ENCODE measurements at places on chromosomes 1 and 21.

GRCh38 chr1:185517808-185518419 is 200.9 kb upstream of the IVNS1ABP start:
- DNase-seq: no peak

GRCh38 chr1:38651669-38652068 is 207.9 kb downstream of the RRAGC start:
- DNase-seq: no peak

GRCh38 chr1:109740615-109741373 is at the start of gene GSTM3:
TSS of gene GSTM3 (minus strand) at chr1:109741038. CDS start at chr1:109740287, 751 bp downstream.
- DNase-seq: no peak

DNA sequence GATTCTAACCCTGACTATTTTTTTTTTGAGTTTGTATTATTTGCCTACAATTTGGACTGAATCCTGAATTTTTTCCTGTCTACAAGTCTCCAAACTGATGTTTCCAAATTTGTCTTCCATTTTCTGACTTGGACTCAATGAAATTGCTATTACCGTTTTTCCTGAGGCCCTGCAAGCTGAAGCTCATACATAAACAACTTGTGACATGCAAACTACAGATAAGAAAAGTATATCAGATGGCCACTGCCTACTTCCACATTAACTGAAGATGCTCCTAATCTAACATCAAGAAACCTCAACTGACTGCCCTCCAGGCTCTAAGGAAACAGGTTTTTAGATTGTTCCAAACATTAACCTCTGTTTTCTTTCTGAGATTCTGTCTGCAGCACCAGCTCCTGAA is 51.1 kb upstream of the KLHDC7A start:
- DNase-seq: no peak

DNA sequence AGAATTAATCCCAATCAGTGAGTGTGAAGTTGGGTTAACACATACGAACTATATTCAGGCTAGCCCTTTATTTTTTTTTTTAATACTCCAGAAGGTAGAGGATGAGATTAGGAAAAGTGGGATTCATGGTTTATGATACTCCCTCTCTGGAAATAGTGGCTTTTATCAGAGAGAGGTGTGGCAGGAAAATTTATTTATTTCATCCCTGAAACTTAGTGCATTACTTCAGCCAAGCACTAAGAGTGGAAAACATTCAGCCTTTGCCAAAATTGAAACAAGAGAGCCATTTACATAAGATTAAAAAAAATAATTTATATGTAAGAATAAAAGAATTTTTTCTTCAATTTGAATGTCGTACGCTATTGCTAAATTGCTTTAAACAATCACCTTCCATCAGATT is 35.0 kb downstream of the MTR start:
- DNase-seq: no peak

DNA sequence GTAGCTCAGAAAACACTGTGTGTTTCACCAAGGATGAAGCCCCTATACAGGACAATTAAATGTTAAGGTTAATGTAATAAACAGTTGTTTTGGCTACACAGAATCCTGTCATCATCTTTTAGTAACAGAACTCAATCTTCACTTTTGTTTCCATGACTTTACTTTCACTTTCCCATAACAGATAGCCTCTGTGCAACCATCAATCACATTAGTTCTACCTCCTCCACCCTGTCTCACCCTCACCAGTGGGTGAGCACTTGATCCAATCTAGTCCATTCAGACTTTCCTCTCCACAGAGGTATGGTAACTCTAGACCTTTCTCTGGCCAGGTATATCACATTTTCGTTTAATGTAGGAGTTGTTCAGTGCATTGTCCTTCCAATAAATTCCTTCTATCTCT is 1018.5 kb downstream of the ADGRL2 start:
- no peak for DNase-seq

DNA sequence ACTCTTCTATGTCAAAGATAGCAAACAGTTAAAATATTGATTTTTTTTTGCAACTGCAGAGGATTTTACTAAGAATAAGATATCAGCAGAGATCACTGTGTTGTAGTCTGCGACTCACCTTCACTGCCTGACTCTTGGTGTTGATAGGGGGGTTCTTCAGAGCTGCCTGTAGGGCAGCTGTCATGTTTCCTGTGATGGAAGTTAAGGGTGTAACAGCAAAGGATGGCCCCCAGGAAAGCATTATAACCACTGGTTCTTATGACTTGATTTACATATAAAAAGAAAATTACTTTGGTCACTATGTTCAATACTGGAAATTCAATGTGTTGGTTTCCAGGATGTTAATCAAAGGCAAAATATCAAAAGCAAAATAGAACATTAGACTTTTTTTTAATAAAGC is 2.6 kb downstream of the ARPC5 start:
- DNase-seq: no peak

- no peak for DNase-seq
Measured at GRCh38 chr1:63935553-63935952, 161.7 kb downstream of the ROR1 start.

DNA sequence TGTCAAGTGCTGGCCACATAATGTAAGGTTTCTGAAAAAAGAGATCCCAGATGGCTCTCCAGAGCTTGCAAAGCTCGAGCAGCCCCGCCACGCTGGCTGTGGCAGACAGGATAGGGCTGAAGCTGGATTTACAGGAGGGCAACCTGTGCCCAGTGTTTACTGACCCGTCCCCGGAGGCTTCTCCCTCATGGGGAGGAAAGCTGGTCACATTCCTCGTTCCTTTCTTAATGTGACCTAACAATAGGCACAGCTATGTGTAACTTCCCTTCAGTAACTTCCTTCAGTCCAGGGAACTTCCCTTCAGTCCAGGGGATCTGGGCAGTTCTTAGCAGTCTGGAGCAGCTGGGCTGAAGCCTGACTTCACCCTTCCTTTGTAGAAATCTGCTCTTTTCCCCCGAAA is 7.7 kb downstream of the SLFNL1 start:
- DNase-seq: no peak

DNA sequence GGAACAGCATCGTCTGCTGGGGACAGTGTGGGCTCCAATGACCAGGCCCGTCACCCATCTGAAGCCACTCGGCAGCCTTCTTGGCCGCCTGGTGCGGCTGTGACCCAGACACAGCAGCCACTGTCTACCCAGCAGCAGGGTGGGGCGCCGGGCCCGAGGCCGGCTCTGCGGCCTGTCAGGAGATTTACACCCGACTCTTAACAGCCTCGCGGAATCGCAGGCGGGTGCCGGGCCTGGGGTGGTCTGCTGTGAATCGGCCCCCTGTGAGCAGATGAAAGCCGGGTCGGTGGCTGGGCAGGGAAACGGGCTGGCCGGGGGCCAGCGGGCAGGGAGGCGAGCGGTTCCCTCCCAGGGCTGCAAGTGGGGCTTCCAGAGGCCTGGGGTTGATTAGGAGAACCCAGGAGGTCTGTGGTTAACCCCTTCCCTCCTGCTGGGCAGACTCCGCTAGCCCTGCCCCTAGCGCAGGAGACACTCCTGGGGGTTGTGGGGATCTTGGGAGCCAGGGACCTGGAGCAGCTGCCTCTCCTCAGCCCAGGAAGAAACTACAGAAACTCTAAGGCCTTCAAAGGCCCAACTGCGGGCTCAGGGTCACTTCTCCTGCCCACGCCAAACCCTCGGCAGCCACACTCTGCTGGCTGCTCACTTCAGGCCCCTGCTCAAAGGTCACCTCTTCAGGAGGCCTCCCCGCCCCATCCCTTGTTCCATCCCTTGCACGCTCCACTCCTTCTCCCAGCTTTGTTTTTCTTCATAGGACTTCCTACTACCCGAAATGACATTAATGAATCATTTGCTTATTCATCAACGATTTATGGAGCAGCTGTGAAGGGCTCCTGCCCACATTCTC is 15.6 kb downstream of the RUNX3 start:
- peak; percentile 89 for DNase-seq

- DNase-seq: peak; percentile 12
Measured at GRCh38 chr1:177341773-177342172, 171.0 kb downstream of the BRINP2 start.

GRCh38 chr1:48556186-48556850 is 84.3 kb upstream of the SPATA6 start:
- DNase-seq: no peak

DNA sequence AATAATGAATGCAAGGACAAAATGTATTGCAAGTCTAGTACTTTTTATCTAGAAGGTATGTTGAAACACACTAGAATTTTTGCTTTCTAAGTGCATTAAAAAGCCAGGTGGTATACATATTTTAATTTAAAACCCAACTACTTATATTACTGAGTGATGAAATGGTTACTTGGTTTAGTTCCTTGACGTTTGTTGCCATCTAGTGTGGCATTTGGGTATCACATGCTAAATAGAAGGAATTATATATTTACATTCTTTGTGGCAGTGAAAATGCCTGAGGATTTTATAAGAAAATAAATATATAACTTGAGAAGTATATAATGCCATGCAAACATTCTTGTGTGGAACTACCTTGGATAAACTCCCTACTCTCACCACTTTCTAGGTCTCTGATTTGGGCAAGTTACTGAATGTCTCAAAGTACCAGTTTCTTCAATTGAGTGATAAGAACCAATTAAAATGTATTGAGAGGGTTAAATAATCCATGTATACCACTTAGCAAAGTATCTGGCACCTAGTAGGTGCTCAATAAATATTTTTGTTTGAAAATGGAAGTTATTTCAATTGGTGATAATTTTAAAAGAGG is 69.6 kb downstream of the SDCCAG8 start:
- peak; percentile 39 for DNase-seq

DNA sequence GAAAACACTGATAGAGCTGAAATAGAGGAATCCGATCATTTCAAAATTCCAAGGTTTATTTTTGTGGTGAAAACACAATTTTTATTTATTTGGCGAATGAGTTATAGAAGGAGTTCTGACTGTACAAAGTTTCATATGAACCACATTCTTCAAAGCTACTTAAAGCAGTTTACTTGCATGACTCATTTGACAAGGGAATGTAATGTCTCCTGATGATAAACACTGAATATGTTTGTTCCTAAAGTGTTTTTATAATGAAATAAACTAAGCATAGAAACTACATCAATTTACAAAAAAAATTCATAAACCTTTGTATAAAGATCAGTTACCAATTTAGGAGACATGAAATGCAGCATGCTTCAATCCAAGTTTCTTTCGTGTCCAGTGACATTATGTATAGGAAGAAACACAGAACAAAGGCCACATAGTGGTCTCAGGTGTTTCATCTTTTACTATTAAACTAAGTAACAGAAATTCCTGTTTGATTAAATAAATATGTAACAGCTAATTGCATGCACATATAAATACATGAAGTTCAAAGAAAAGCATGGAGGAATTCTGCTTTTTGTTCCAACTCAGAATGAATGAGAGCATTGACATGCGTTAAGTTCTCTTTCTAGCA is 2.5 kb downstream of the PRKACB start:
- no peak for DNase-seq

DNA sequence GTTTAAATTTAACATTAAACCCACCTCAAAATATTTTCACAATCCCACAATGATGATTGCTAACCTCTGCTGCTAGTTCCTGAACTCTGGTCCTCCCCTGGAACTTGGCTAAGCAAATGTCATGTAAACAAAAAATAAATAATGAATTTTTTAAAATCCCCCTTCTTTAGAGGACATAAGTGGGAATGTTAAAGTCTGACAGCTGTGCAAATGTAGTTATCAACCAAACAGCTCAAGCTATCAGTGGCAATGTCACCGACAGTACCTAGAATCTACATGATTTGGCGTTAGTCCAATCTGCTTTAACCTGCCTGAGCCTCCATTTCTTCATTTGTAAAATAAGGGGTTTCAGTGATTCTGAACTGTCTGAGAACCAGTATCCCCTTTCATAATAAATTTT is 67.7 kb downstream of the GDAP2 start:
- no peak for DNase-seq

- no peak for DNase-seq
Measured at GRCh38 chr1:213060836-213061235, 9.8 kb downstream of the RPS6KC1 start.

DNA sequence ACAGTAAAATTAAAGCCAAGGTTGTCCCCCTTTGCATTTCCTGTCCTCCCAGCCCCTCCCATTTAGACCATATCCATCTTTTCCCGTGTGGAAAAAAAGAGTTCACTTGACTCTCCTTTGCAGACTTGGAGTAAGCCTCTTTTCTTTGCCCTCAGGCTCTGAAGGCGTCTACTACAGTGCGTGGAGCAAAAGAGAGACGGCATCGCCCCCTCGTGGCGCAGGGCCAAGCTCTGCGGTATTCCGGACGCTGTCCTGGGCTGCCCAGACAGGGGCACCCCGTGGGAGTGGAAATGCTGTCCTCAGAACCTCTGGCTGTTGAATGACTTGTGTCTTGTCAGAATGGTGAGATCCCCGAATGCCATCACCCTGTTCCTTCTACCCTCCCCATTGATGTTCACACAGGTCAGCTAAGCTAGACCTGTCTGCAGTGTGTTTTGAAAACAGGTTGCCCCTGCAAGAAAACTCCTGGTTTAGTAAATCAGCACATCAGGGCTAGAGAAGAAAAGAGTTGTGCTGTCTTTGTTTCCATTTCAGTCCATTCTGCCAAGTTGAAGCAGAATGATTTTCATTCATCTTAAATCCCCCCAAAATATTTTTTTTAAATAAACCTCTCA is 12.3 kb upstream of the GJA8 start:
- peak; percentile 52 for DNase-seq

DNA sequence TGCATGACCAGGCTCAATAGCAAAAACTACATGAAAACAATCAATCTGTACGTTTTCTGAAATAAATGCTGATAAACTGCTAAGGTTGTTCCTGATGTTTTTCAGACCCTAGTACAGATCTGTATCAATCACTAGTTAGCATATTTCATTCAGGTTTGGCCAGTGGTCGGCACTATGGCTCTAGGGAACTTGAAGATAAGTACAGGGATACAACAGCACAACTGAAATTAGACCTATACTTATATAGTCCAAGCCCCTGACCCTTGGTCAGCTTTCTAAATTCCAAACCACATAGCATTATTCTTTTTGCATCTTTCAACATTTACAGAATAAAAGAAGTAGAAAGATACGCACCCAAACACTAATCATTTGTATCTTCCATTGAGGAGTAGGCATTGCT is 142.7 kb downstream of the PLPPR4 start:
- no peak for DNase-seq

GRCh38 chr1:172497230-172497629 is 35.7 kb upstream of the SUCO start:
- DNase-seq: peak; percentile 32

DNA sequence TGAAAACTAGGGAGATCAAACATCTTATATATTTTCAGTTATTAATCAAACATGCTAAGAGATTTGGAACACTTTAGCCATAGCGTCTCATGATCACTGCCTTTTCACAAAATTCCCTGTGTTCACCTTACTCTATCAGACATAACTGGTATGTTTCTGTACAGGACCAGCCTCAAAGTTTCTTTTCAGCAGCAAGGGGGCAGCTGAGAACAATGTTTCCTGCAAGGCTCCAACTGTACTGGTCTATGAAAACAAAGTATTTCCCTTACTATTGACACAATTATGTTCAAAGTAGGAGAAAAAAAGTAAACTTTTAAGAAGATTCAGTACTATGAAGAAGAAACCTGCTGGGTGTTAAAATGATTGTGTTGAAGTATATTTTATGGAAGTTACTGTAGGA is 98.5 kb downstream of the ATF6 start:
- DNase-seq: no peak

GRCh38 chr21:21159253-21159899 is 161.2 kb downstream of the NCAM2 start:
- no peak for DNase-seq

GRCh38 chr1:19220991-19221390 is 10.9 kb upstream of the UBR4 start:
- no peak for DNase-seq

GRCh38 chr1:117611894-117612483 is 6.1 kb downstream of the TENT5C start:
- no peak for DNase-seq

- peak; percentile 83 for DNase-seq
Measured at GRCh38 chr1:227999056-227999930, 7.5 kb upstream of the WNT3A start.

GRCh38 chr1:40948741-40949443 is 30.6 kb upstream of the CTPS1 start:
- peak; percentile 54 for DNase-seq

All from SK-N-SH (cell line).